SK-MEL-5 (cell line): ENCODE measurements at places on chromosomes 12 and 14. TPM values are rescaled to one million over a fixed set of nuclear protein-coding genes. Genes with fewer than 3 reads are reported as not detected.

The SSPN gene
- total RNA-seq = 2.2 and 2.9 TPM in 2 replicates

The CLEC2B gene
- total RNA-seq = 13.0 and 13.1 TPM in 2 replicates

The DCN gene
- 30.7 and 40.0 TPM in 2 replicates for total RNA-seq

The CHGA gene
- 6.2 and 6.7 TPM in 2 replicates for total RNA-seq

The OR4K2 gene
- not detected in 2 replicates for total RNA-seq

The SLC38A4 gene
- total RNA-seq = not detected in 2 replicates

The NR1H4 gene
- 0.05 and 0.11 TPM in 2 replicates for total RNA-seq

The KLHL42 gene
- total RNA-seq = 23.7 and 24.0 TPM in 2 replicates

The FGF6 gene
- total RNA-seq = not detected in 2 replicates

The RAD51B gene
- total RNA-seq = 28.9 and 30.6 TPM in 2 replicates

The SLC2A13 gene
- total RNA-seq = 51.8 and 53.6 TPM in 2 replicates

The SCN8A gene
- total RNA-seq = 1.0 and 1.1 TPM in 2 replicates

The TOMM20L gene
- total RNA-seq = not detected in 2 replicates

The GDF3 gene
- total RNA-seq = not detected in 2 replicates

The SMOC1 gene
- total RNA-seq = 0.08 TPM in 1 of 2 replicates, not detected in the other

The KRT73 gene
- total RNA-seq = not detected in 2 replicates

The SYNDIG1L gene
- total RNA-seq = not detected in 2 replicates

The SERPINA4 gene
- total RNA-seq = not detected in 2 replicates

The APOLD1 gene
- 55.9 and 57.6 TPM in 2 replicates for total RNA-seq

The OTX2 gene
- not detected in 2 replicates for total RNA-seq

The RESF1 gene
- 12.1 and 15.7 TPM in 2 replicates for total RNA-seq

The DAO gene
- not detected in 2 replicates for total RNA-seq

The BBOF1 gene
- 1.8 and 4.0 TPM in 2 replicates for total RNA-seq

The KRT2 gene
- total RNA-seq = not detected in 2 replicates

The MYO1H gene
- 0.08 TPM in 1 of 2 replicates, not detected in the other for total RNA-seq

The OVCH1 gene
- not detected in 2 replicates for total RNA-seq

The ADGRD1 gene
- 0.05 TPM in 1 of 2 replicates, not detected in the other for total RNA-seq

The GALNT16 gene
- total RNA-seq = 0.16 and 0.35 TPM in 2 replicates

The KRT72 gene
- total RNA-seq = not detected in 2 replicates

The GPHB5 gene
- total RNA-seq = not detected in 2 replicates

The PDZRN4 gene
- not detected in 2 replicates for total RNA-seq

The SERPINA12 gene
- total RNA-seq = not detected in 2 replicates

The FAM90A1 gene
- not detected in 2 replicates for total RNA-seq

The OTOGL gene
- total RNA-seq = 2.7 and 3.1 TPM in 2 replicates

The EFS gene
- not detected in 2 replicates for total RNA-seq

The TPH2 gene
- not detected in 2 replicates for total RNA-seq

The DPY19L2 gene
- 3.2 and 4.1 TPM in 2 replicates for total RNA-seq

The FAIM2 gene
- not detected in 2 replicates for total RNA-seq

The LRFN5 gene
- total RNA-seq = not detected in 2 replicates

The GLI1 gene
- total RNA-seq = 0.16 and 1.9 TPM in 2 replicates

The CMA1 gene
- total RNA-seq = not detected in 2 replicates

The C12orf56 gene
- total RNA-seq = 0.19 and 0.29 TPM in 2 replicates

The HELB gene
- total RNA-seq = 3.9 and 4.5 TPM in 2 replicates

The SP1 gene
- total RNA-seq = 38.9 and 40.5 TPM in 2 replicates

The ACOT6 gene
- total RNA-seq = 0.18 TPM in 1 of 2 replicates, not detected in the other

The KCNH5 gene
- 1.9 TPM in 2 replicates for total RNA-seq

The SLC4A8 gene
- 0.11 TPM in 1 of 2 replicates, not detected in the other for total RNA-seq

The MOK gene
- 98.9 and 111 TPM in 2 replicates for total RNA-seq

The PLBD1 gene
- 0.19 and 0.26 TPM in 2 replicates for total RNA-seq

The SLC17A8 gene
- total RNA-seq = 0.11 TPM in 1 of 2 replicates, not detected in the other

The GPATCH2L gene
- 23.8 and 27.2 TPM in 2 replicates for total RNA-seq

The TAS2R31 gene
- total RNA-seq = 0.98 and 1.7 TPM in 2 replicates
